Right kidney (tissue), 9 donors: ENCODE measurements at places on chromosomes 12 and 14.

DNA sequence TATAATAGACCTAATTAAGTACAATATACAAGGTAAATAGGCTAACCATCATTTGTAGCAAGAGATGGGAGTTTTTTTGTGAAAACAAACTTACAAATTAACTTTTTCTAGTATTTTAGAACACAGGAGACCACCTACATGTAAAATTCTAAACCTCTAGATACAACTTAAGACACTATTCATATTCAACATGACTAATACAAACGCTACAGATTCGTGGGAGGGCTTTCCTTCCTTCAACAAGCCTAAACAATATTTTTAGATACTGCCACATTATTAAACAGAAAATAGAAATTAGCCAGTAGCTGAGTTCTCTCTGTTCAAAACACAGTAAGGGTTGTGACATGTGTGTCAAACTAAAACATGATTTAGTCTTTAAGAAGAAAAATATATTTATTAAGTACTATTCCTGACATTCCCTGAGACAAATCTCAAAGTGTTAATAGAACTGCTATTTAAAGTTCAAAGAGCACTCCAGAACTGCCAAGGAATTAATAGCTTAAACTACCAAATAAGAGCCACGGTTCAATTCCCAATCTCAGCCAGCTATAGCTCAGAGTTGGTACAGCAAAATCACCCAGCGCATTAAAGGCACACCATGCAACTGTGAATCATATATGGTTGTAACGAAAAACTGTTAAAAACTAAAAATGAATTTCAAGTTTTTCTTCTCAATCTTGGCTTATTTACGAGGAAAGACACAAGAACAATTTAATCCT lies 10.7 kb downstream of the MED13L start:
- DNase-seq = no peak

GRCh38 chr14:35750202-35750904 lies 58.7 kb downstream of the RALGAPA1 start:
- no peak for DNase-seq

- DNase-seq = no peak
These were observed 15.2 kb upstream of the LUM start for GRCh38 chr12:91126516-91126915.

DNA sequence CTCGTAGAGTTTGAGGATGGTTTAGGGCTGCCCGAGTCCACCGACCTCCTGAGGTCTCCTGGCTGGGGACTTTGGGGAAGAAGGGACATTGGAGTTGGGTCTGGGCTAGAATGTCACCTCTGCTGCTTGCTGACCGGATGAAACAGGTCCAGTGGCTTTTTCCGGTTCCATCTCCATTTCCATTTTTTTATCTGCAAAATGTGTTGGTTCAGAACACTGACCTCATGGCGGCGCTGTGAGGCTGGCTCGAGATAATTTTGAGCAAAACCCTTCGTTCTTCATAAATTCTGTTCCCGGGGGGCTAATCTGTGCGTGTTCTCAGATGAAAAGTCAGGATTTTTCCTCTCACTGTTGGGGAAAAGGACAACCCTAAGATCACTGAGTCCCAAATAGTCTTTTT lies 11.7 kb upstream of the MYL2 start:
- DNase-seq = no peak

- no peak for DNase-seq
These were observed 6.6 kb upstream of the AAAS start for GRCh38 chr12:53328043-53328435.

DNA sequence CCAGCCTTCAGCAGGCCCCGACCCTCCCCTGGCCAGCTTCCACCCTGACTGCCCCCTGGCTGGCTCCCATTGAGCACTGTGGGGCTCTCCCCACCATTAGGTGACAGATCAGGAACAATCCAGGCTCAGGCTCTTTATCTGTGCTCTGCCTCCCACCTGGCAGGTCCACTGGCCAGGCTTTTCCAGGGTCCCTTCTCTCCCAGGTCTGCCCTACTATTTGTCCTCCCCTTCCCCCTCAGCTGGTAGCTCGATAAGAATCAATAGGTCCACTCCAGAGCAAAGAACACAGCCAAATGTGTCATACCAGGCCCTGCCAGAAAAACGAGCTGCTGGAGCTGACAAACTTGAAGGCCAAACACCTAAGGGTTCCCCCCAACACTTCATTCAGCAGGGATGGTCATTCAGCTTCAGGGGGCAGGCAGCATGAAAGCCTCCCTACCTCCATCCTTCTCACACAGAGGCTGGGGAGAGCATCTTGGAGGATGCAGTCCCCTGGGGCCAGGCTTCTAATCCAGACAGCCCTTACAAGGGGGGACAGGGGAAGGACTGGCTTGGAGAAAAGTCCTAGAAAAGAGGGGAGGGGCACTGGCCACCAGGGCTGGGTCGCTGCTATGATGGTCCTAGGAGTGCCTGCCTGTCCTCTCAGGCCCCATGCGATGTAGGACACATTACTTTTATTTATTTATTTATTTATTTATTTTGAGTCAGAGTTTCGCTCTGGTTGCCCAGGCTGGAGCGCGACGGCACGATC lies 1.9 kb upstream of the KRT18 start:
- no peak for DNase-seq

GRCh38 chr14:98959958-98960616 lies 311.9 kb downstream of the BCL11B start:
- no peak for DNase-seq

DNA sequence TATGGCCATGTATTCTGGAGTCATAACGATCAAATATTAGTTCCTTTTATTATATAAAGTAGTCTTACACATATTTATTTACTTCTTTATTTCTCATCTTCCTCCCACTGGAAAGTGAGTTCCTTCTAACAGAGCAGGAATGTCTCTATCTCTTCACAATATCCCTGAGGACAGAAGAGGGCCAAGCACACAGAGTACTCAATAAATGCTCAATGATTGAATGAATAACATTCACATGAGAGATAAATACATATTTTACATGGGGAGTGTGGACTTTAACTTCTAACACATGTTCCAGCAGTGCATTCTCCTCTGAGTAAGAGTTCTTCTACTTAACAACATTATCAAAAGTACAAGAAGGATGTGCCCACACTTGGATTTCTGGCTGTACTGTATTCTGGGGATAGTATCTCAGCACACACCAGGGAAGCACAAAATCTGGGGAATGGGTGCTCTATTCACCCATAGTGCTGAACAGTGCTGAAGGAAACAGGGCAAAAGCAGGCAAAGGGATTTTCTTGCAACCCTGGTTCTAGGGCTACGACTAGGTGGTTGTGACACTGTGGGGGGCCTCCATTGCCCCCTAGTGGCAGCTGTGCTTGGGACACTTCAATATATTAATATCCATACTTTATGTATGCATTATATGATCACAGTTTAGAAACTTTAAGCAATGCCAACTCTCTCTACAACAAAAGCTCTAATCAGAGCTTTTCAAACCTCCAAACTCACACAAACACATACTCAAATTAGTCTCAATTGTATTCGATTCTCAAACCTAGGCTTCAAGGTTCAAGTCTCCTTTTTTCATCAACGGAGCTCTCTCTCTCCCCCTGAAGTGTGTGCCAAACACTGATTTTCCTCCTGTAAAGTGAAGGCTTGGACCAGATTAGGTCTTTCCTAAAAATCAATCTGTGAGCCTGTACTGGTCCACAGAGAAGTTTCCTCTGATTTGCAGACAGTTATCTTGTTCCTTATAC lies 115.5 kb downstream of the SLC2A13 start:
- peak; percentile 19 for DNase-seq

DNA sequence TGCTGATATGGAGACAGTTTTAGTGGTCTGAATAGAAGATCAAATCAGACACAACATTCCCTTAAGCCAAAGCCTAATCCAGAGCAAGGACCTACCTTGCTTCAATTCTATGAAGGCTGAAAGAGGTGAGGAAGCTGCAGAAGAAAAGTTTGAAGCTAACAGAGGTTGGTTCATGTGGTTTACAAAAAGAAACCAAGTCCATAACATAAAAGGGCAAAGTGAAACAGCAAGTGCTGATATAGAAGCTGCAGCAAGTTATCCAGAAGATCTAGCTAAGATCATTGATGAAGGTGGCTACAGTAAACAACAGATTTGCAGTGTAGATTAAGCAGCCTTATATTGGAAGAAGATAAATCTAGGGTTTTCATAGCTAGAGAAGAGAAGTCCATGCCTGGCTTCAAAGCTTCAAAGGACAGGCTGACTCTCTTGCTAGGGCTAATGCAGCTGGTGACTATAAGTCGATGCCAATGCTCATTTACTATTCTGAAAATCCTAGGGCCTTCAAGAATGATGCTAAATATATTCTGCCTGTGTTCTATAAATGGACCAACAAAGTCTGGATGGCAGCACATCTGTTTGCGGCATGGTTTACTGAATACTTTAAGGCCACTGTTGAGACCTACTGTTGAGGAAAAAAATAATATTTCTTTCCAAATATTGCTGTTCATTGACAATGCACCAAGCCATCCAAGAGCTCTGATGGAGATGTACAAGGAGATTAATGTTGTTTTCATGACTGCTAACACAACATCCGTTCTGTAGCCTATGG lies 361.0 kb downstream of the DPF3 start:
- no peak for DNase-seq

GRCh38 chr12:27337376-27337775 lies 4.7 kb downstream of the BMAL2 start:
- DNase-seq = no peak

DNA sequence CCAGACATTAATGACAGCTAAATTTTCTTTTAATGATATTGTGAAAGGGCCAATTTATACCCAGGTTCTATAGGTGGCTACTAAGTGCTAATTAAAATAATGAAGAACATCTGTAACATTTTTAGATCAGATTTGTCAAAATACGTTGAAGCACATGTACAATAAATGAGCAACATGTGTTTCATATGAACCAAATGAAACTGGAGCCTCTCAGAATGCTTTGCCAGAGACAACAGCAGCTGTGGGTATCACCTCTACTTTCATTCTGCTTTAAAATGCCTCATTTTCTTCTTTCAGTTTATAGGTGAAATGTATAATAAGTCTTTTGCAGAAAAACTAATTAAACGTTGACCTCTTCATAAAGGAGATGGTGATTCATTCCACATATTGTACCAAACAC lies 26.1 kb upstream of the MYF6 start:
- DNase-seq = no peak

DNA sequence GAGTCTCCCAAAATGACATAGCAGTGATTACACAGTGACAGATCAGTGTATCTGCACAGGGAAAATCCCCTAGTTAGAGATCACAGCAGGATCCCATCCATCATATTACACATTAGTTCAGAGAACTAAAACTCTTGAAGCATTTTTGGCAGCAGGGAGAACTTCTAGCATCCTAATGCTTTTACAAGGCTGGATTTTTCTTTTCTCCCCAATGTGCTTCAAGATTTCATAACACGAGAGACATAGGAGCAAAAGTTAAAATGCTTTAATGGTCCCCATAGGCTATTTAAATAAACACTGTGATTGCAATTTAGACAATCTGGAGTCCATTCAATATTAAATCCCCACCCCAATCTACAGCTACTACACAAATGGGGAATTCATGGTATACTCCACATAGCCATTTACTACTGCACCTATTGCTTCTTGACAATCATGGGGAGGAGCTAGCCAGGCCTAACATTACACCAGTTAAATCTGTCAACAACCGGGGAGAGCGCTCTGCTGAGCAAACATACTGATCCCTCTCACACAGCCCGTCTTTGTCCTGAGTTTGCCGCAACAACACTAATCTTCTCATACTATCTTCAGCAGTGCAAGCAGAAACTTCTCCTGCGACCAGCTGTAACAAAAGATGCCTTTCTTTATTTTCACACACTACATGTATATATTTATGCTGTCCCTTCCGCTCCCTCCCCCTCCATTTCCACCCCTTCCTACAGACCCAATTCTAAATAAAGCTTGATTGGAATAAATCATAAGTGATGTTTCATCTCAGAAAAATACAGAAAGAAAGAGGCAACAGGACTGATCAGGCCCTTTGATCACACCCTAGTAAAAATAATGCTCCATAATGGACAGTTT lies 120.3 kb upstream of the SOX5 start:
- DNase-seq = no peak

DNA sequence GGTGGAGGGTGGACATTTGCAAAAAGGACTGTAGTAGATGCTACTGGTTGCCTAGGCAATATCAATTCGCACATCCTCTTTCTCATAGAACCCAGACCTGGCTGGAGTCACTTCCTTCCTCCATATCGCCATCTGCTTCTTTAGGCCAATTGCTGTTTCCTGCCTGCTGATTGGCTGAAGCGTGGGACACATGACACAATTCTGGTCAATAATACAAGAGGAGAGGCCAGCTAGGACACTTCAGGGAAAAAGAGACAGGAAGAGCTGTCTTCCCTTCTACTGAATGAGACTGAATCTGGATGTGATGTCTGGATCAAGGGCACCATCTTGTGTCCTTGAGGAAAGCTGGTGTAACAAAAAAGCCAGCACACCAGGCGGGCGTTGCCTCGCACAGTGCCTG lies 53.8 kb downstream of the TRPV4 start:
- DNase-seq = no peak

- peak; percentile 24 for DNase-seq
These were observed 91.6 kb downstream of the LRRC74A start for GRCh38 chr14:76917745-76918255.

- DNase-seq = no peak
These were observed 606.9 kb downstream of the FSCB start for GRCh38 chr14:43900173-43900655.

DNA sequence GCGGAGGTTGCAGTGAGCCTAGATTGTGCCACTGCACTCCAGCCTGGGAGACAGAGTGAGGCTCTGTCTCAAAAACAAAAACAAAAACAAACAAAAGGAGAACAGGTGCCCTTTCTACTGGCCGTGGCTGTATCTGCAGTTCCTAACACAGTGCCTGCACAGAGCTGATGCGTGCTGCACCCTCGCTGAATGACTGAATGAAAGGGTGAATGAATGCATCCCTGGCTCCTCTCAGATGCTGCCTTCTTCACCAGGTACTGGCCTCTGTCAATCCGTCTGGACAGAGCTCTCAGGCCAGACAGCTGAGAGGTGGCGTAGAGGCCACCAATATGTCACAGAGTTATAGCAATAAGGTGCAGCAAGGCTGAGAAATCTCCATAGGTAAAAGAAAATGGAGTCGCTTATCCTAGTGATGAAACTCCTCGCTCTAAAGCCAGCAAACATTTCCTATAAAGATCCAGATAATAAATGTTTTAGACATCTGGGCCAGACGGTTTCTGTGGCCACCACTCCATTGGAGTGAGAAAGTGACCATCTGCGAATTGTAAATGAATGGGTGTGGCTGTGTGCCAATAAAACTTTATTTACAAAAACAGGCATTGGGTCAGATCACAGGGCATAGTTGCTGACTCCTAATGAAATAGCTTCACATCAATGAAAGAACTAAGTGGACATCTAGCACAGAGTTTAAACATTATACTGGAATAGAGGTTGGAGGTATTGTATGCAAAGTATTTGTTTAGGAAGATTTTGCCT lies 15.9 kb upstream of the FZD10 start:
- no peak for DNase-seq

DNA sequence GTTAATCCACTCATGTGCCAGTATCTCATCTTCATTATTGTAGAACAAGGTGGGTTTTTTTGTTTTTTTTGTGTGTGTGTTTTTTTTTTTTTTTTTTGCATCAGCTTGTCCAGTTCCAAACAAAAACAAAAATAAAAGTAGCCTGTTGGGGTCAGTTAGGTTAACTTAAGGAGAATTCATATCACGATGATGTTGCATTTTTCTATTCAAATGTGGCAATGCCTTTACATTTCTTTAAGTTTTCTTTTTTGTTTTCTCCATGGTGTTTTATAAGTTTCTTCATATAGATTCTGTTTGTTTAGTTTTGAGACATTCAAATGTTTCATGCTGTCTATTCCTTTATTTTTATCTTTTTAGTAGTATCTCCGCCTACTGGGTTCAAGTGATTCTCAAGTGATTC lies 16.2 kb upstream of the CATSPERB start:
- no peak for DNase-seq
